ENCODE measurements at places on chromosomes 6 and 20.

GRCh38 chr6:34021554-34022190 is 124.2 kb downstream of the GRM4 start:
- DNase-seq, result no peak

DNA sequence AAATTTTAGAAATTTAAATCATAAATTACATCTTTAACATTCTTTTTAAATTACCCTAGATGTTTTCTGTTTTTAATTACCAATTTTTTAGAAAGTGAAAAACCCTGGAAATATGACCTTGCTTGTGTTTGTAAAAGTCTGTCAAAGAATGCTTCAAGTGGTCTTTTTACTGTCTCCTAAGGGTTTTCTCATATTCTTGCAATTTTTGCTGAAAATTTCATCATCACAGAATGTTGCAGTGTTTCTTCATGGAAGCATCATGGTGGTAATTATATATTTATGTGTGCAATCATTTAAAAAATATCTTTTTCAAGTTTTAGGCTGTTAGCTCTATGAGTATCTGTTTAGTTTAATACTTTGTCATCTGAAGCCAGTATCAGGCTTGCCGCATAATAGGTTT is 178.2 kb downstream of the HDGFL1 start:
- DNase-seq, result no peak

DNA sequence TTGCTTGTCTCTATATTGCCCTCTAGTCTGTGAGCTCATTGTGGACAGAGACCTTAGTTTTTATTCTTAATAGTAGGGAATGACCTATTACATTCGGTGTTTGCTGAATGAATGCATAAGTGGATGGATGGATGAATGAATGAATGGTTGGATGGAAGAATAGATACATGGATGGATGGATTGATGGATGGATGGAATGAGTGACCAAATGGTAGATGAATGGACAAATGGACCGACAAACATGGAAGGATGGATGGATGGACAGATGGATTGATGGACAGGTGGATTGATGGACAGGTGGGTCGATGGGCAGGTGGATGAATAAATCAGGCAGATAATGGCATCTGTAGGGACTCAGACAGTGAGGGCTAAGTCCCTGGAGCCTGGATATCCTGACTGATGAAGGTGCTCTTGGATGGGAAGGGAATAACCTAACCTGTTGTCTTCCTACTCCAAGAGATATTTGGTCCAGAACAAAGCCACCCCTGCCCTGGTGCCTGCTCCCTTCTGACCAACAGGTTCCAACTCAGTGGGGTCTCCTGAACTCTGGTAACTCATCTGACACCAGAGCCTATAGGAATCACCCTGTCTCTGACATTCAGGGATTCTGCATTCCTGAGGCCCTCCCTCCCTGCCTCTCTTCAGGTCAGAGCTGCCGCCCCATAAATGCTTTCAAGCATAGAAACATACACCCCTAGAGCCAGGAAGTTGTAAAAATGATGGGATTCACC is 9.6 kb upstream of the CCN5 start:
- no peak for DNase-seq

DNA sequence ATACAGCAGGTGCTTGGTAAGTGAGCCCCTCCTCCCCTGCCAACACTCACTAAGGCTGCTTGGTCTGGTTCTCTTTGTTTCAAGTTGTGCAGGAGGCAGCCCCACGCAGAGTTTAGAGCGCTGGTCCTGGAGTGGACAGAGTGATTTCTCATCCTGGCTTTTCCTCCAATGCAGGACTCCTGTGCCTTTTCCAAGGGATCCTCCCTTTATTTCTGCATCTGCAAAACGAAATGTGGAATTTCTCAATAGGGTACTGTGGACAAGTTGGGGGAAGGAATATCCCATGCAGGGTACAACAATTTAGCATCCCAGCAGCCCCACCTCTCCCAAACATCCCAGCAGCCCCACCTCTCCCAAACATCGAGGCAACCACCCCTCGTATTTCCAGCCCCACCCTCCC is 30.6 kb upstream of the CCDC167 start:
- no peak for DNase-seq

DNA sequence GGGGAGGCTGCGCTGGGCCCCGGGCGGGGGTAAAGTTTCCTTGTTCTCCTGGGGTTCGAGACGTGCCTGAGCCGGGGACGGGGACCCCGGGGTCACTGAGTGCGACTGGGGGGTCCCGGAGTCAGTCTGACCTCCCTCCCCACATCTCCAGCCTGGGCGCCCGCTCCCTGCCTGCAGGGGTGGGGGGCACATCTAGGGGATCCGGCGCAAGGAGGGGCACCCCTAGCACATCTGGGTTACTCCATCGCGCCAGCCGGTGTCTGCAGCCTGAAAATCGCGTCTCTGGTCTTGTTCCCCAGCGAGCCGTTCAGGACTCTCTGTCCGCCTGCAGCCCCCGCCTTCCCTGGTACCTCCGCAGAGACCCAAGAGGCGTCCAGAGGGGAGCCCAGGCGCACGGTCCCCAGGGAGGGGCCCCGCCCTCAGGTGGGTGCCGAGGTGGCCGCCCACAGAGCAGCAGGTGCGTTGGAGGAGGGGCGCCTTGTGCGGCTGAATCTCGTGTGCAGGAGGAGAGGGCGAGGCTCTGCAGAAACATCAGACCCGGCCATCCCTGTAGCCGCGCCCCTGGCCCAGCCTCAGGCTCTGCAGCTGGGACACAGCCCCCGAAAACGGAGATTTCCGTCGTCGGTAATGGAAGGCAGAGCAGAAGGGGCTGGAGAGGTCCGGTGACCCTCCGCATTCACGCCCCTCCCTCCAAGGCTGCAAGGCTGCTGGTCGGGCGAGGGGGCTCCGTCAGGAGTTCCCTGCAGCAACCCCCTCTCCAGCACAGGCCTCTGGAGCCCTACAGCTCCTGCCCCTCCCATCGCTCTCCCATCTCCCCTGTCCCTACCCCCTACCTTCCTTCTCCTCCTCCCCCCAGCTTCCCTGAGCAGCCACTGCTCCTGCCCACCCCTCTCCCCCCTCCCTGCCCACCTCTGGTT is 628 bp upstream of the CHRNA4 start:
- DNase-seq, result no peak
